T-cell (primary cell): ENCODE measurements at places on chromosomes 7 and 10. TPM values are rescaled to one million over a fixed set of nuclear protein-coding genes. Genes with fewer than 3 reads are reported as not detected.

DNA sequence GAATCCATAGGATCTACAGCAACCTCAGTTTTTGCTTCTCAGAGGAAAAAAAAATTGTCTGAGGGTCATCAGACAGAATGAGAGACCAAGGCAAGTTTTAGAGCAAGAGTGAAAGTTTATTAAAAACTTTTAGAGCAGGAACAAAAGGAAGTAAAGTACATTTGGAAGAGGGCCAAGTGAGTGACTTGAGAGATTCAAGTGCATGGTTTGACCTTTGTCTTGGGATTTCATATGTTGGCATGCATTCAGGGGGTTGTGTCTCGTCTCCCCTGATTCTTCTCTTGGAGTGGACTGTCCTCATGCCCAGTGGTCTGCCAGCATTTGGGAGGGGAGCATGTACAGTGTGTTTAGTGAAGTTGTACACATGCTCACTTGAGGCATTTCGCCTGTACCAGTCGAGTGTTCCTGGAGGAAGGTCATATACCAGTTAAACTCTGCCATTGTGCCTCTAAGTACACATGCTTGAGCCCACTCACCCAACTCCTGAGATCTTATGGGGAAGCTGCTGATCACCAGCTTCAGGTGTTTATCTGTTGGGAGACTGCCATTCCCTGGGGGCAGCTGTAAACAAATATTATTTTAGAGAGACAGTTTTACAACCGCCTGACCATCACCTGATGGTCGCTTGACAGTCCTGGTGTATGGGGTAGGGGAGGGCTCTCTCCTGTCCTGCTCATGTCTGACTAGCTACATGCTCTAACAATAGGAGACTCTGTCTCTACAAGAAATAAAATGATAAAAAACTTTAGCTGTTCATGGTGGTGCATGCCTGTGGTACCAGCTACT, 109.4 kb downstream of the EEPD1 start:
- no peak overlapping the region for H3K4me3 ChIP-seq
- H3K27me3 ChIP-seq = no peaks in the 10 kb centered on the region
- peaks cover 9% of the 10 kb centered on the region for H3K4me1 ChIP-seq
- no peak overlapping the region for H3K27ac ChIP-seq
- DNase-seq = no peak

- no peak overlapping the region for H3K27ac ChIP-seq
- DNase-seq = no peak
- no peaks in the 10 kb centered on the region for H3K36me3 ChIP-seq
- H3K4me1 ChIP-seq = no peaks in the 10 kb centered on the region
- no peak overlapping the region for H3K4me3 ChIP-seq
These were observed 51.6 kb upstream of the MPP7 start for GRCh38 chr10:28354511-28354910.

The ASB10 gene
- not detected for total RNA-seq

DNA sequence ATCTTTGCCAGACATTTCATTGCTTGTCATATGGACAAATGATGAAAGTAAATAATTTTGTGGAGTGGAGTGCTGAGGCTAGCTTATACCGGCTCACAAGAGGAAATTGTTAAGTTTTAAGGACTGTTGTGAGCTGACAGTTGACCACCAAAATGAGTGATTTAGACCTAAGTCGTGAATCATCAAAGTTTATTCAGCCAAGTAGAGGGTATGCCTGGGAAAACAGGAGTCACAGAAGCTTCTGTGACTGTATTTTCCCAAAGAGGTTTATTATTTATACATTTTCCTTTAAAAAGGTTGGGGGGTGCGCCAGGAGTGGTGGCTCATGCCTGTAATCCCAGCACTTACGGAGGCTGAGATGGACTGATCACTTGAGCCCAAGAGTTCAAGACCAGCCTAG, 21.8 kb downstream of the MRPS24 start:
- H3K36me3 ChIP-seq = no peaks in the 10 kb centered on the region
- no peak overlapping the region for H3K27ac ChIP-seq
- no peaks in the 10 kb centered on the region for H3K4me1 ChIP-seq
- H3K27me3 ChIP-seq = no peaks in the 10 kb centered on the region

DNA sequence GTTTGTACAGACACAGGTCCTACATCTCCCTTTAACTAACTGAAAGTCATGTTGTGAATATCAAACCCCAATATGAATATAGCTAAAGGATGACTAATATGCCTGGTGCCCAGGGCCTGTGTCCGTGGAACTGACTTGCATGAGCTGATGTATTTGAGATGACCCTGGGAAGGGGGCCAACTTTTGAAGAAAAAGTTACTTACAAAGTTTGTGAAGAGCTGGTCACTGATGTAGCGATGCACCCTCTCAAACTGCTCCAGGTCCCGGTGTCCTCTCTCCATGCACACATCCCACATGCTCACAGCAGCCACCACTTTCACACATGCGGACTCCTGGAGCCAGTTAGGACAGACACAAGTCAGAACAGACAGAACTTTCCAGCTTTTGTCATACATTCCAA, 106.2 kb downstream of the ABCC2 start:
- no peak for DNase-seq
- no peak overlapping the region for H3K4me3 ChIP-seq
- H3K36me3 ChIP-seq = peaks cover 9% of the 10 kb centered on the region
- no peaks in the 10 kb centered on the region for H3K27me3 ChIP-seq
- no peaks in the 10 kb centered on the region for H3K4me1 ChIP-seq

DNA sequence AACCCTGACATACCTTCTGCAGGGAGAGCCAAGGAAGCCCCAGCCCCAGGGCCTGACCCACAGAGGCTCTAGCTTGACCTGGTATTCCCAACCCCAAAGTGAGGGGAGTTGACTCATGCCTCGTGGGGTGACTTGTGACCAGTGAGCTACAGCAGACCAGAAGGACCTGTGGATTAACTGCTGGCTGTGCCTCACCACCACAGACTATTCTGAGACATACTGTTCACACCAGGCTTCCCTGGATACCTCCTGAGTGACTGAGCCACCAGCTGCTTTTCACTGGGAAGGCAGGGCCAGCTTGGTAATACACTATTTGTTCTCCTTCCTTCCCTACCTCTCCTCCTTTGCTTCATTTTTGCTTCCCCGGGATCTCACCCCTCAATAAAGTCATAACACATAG, 7.3 kb downstream of the PLXNA4 start:
- peaks cover 44% of the 10 kb centered on the region for H3K27me3 ChIP-seq
- H3K4me1 ChIP-seq = no peaks in the 10 kb centered on the region
- H3K27ac ChIP-seq = no peak overlapping the region
- no peak for DNase-seq
- H3K4me3 ChIP-seq = no peak overlapping the region
- H3K36me3 ChIP-seq = no peaks in the 10 kb centered on the region

DNA sequence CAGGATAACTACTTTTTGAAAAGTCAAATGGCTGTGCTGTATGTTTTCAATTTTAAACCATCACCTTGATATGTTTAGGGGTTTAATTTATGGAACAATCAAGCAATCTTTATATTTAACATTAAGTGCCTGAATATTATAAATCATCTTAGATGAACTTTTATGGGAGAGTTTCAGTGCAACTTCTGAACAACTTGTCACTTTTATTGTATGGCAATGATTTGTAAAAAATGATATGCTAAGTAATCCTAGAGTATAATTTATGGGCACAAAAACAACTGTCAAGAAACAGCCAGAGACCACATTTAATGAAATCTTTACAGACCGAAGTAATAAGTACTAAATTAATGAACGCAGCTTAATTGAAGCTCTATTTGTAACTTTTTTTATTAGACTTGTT, 498.9 kb downstream of the PARD3 start:
- H3K27me3 ChIP-seq = no peaks in the 10 kb centered on the region
- no peak for DNase-seq
- no peak overlapping the region for H3K27ac ChIP-seq
- H3K4me3 ChIP-seq = no peak overlapping the region

DNA sequence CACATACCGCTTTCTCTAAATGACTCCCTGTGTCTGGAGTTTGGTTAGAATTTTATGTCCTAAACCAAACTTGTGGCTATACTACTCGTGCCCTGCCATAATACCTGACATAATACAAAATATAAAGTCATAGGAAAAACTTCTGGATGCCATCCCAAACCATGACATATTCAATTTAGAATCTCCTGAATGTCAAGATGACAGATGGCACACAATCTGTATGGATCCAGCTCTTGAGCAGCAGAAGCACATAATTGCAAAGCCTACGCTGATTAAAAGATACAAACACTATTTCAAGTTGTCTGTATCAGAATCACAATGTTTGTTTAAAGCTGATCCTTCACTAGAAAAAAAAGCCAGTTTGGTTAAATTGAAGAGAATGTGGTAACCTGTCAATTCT, 22.4 kb upstream of the CDC14C start:
- no peaks in the 10 kb centered on the region for H3K27me3 ChIP-seq
- no peaks in the 10 kb centered on the region for H3K4me1 ChIP-seq
- no peaks in the 10 kb centered on the region for H3K36me3 ChIP-seq
- DNase-seq = no peak

The AGR2 gene
- not detected for total RNA-seq

DNA sequence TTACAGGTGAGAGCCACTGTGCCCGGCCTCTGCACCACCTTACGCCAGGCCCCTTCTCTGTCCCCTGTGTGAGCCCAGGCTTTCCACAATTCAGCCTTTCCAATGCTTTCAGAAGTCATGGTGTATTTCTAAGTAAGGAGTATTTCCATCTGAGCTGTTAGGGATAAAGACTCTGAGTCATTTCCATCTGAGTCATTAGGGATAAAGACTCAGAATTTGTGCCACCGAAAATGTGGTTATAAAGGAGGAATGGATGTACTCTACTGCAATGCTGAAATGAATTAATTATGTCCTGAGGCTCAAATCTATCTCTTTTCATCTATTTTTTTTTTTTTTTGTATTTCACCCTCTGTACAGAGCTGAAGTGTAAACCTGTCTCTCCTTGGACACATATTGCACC, 84.0 kb downstream of the GATA3 start:
- no peaks in the 10 kb centered on the region for H3K36me3 ChIP-seq
- no peak for DNase-seq
- H3K4me1 ChIP-seq = peaks cover 15% of the 10 kb centered on the region
- H3K27ac ChIP-seq = no peak overlapping the region
- H3K27me3 ChIP-seq = no peaks in the 10 kb centered on the region
- H3K4me3 ChIP-seq = no peak overlapping the region

DNA sequence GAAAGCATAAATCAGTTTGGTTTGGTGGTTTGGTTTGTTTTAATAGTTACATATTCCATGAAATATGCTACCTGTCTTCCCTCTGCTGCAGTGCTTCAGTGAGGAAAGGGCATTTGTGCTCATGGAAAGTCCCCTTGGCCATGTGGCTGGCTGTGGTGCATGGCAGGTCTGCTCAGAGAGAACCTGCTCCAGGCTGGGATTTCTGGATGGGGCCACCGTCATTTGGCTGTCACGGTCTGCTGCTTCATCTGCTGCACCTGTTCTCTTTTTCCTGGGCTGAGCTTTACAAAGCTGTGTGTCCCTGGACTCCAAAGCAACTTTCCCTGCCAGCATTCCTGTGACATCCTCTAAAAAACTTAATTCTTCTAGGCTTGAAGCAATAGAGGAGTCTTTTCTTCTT, 8.9 kb downstream of the CDK14 start:
- H3K27ac ChIP-seq = no peak overlapping the region
- H3K36me3 ChIP-seq = no peaks in the 10 kb centered on the region
- H3K4me1 ChIP-seq = no peaks in the 10 kb centered on the region
- H3K4me3 ChIP-seq = no peak overlapping the region
- DNase-seq = no peak
- no peaks in the 10 kb centered on the region for H3K27me3 ChIP-seq
